ENCODE measurements at places on chromosomes 7 and 10.

GRCh38 chr10:42953684-42954674 is 122.9 kb upstream of the RET start:
- DNase-seq, result peak; percentile 27

- DNase-seq, result no peak
These were observed 51.1 kb downstream of the NOD1 start for GRCh38 chr7:30427296-30428070.

DNA sequence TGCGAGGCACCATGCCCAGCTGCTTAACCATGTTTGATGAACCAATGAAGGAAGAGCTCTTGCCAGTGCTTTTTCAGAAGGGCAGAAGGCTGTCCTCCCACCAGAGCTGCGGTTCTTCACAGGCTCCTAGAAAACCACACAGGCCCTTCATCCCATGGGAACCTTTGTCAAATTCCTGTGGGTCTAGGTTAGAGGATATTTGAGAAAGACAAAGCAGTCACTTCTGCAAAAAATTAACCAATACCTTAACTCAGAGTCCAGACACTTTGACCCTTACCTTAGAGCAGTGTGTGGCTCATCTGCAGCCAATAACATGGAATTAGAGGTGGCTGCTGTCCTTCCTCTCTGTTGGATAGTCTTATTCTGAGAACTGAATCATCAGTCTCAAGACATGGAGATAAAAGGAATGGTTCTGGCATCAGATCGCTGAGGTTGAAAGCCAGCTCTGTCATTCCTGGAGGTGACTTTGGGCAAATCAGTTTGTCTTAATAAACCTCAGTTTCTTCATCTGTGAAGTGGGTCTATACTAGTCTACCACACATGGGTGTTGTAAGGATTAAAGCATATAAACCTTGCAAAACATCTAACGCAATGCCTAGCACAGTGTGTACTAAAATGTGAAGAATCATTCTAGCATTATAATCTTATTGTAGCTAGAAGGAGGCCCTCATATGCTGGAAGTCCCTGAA is 65.1 kb upstream of the PIP4K2A start:
- no peak for DNase-seq

DNA sequence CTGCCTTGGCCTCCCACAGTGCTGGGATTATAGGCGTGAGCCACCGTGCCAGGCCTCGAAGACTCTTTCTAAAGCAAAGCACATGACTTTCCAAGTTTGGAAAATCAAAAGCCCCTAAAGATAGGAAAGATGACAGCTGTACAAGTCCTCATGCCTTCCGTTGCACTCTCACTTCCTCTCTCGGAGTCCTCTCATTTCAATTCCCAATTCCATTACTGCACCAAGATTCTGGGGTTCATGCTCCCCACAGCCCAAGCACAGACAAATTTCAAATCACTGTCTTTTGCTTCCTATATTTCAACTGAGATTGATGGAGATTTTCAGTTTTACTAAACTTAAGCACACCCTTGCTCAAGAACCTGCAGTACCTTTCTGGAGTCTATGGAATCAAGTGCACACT is 10.9 kb upstream of the PLAU start:
- DNase-seq, result no peak

GRCh38 chr10:94546901-94547185 is 1.3 kb downstream of the HELLS start:
- DNase-seq, result no peak

GRCh38 chr7:77337456-77337990 is 78.6 kb downstream of the GSAP start:
- DNase-seq, result no peak

DNA sequence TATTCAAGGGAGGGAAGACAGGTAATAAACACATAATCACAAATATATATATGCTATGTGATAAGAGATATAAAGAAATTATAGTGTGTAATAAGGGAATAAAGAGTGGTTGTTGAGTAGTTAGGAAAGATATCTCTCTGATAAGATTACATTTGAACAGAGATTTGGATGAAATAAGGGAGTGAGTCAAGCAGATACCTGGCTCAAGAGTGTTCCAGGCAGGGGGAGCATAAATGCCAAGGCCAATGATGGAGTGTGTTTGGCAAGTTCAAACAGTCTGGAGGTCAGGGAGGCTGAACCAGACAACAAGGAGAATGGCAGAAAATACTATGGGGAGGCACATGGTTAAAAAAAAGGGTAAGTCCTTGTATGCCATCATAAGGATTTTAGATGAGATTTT is 4.8 kb upstream of the GNAI1 start:
- no peak for DNase-seq

GRCh38 chr10:867807-868206 is 63.7 kb downstream of the LARP4B start:
- no peak for DNase-seq

DNA sequence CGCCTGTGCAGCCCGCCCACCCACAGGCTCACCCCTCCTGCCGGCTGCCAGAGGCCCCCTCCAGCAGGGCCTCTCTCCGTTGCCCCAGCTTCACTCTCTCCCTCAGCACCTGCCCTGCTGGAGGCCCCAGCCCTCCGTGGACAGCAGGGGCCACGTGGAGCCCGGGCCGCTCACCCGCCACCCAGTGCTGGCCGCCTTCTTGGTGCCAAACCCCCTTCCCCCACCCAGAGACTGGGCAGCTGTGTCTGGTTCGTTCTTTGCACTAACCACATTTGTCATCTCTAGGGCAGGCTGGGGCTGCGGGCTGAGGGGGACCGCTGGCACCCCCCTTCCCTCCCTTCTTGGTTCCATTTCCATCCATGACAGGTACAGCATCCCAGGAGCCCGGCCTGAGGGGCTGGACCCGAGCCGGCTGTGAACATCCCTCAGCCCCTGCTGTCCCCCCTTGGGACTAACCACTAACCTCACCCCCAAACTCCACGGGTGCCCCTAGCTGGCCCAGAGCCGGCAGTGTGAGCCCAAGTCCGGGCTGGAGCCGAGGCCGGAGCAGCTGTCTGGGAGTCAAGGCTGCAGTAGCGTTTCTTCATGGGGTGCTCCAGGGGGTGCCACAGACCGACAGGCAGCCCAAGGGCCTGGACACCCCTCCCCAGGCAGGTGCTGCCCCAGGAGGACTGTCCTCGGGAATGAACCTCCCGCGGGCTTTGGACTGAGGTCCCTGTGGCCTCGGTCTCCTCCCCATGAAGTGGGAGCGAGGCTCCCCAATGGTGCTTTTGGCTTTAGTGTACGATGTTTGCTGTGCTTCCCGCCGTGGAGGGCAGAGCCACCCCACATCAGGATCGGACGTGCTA is 25.5 kb upstream of the AMZ1 start:
- no peak for DNase-seq

GRCh38 chr7:138350701-138351357 is 109.2 kb upstream of the TRIM24 start:
- DNase-seq, result no peak

- DNase-seq, result no peak
These were observed 98.4 kb downstream of the CHRM2 start for GRCh38 chr7:136966825-136967224.

DNA sequence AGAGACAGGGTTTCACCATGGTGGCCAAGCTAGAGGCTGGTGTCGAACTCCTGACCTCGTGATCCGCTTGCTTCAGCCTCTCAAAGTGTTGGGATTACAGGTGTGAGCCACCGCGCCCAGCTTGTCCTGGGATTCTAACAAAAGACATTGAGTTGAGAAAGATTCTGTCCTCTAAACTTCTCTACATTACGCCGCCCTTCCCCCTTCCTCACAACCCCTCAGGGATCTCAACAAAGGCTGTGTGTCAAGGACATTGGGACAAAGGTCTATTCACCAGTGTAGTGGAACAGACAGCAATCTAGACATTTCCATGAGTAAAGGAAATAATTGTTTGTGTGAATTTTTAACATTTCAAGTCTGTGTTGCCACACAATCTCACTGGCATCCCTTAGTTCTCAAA is 68.8 kb upstream of the KIF5B start:
- DNase-seq, result no peak

DNA sequence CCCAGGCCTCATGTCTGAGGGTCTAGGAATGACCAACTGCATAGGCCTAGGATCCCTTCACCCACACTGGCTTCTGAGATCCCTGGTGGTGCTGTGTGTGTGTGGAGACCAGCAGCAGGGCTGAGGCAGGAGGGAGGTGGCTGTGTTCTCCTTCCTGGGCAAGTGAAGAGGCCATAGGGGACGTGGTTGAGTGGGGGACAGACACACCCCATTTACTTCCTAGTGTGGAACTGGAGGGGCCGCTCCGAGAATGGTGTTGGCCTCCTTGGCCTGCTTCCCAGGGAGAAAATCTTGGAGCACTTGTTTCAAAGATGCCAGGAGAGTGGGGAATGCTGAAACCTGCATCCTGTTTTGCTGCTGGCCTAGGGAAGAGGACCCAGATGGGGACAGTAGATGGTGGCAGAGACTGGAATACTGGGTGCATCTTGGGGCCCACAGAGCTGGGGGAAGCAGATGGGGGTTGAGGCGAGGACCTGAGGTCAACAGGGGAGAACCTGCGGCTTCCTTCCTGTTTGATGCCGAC is 19.1 kb downstream of the UBTD1 start:
- no peak for DNase-seq

DNA sequence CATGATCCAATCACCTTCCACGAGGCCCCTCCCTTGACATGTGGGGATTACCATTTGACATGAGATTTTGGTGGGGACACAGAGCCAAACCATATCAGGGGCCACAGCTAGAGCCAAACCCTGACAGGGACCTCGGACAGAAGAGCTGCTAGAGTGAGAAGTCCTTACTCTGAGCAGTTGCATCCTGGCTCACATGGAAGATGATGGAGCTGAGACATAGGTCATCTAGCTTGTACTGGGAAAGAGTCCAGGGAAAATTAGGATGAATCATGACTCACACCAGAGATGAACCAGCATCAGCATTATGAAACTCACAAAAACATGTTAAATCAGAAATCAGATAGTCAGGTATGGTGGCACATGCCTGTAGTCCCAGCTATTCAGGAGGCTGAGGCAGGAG is 12.8 kb upstream of the FMC1 start:
- DNase-seq, result no peak

GRCh38 chr7:13061115-13061514 is 373.7 kb downstream of the ARL4A start:
- DNase-seq, result no peak

DNA sequence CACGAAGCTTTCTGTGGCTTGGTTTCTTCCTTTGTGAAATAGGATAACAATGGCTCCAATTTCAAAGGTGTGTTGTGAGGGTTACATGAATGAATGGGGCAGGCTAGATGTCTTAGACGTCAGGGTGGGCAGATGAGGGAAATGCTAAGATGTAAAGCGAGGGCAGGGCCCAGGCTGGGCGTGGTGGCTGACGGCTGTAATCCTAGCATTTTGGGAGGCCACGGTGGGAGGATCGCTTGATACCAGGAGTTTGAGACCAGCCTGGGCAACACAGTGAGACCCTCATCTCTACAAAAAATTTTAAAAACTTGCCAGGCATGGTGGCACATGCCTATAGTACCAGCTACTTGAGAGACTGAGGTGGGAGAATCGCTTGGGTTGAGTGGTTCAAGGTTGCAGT is 607.7 kb upstream of the FOXK1 start:
- DNase-seq, result no peak

DNA sequence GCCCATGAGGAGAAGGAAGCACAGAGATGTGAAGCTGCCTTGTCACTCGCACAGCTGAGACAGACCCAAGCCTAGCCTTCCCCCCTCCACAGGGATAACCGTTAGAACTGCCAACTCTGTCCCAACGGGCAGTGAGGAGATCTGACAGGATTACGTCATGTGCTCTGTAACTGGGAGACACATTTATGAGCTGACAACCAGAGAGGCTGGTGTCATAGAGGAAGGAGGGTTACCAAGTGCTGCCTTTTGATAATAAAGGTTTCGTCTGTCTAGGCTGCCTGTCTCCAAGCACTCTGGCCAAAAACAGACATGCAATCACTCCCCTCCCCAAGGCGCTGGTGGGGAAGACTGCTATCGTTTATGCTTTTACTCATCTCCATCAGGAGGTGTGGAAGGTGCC is 165.9 kb downstream of the PLXNA4 start:
- DNase-seq, result no peak

- DNase-seq, result no peak
These were observed 210.5 kb downstream of the CHCHD3 start for GRCh38 chr7:132871419-132871818.

Data from liver (tissue), 10 donors.